ENCODE measurements at places on chromosomes 1 and 21.

DNA sequence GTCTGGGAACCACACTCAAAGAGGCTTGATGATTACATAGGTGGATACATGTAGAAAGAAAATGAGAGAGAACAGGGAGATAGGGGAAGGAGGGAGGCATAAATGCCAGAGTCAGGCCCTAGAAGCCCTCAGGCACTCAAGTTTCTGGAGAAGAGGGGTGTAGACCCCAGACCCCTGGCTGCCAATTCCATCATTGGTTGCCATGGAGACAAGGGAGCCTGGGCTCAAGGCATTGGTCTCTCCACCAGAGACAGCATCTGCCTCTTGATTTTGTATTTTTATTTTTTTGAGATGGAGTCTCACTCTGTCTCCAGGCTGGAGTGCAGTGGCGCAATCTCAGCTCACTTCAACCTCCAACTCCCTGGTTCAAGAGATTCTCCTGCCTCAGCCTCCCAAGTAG, 114.3 kb upstream of the GRIK3 start:
- no peak for DNase-seq

DNA sequence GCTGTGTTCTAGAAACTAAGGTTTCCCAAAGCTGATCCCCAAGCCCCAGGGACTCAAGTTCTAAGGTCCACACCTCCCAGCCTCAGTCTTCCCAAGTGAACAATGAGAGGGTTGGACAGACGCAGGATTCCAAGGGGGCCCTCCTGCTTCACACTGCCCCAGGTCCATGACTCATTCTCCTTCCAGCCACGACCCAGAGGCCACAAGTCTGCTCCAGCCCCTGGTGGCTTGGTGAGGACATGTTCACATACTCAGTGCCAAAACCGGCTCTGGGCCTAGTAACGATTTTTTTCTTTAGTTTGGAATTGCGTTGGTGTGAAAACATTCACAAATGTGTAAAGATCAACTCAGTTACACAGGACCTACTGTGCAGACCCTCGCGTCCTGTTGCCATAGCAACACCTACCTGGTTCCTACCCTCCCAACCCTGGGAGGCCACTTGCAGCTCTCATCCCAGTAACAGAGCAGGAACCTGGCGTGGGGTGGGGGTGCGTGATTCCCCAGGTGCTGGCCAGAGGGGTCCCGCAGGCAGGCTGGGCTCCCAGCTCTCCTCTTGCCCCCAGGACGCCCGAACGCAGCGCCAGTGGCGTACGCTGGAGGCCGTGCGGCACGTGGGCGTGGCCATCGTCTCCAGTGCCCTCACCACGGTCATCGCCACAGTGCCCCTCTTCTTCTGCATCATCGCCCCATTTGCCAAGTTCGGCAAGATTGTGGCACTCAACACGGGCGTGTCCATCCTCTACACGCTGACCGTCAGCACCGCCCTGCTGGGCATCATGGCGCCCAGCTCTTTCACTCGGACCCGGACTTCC, 57.0 kb downstream of the DISP3 start:
- DNase-seq = no peak

DNA sequence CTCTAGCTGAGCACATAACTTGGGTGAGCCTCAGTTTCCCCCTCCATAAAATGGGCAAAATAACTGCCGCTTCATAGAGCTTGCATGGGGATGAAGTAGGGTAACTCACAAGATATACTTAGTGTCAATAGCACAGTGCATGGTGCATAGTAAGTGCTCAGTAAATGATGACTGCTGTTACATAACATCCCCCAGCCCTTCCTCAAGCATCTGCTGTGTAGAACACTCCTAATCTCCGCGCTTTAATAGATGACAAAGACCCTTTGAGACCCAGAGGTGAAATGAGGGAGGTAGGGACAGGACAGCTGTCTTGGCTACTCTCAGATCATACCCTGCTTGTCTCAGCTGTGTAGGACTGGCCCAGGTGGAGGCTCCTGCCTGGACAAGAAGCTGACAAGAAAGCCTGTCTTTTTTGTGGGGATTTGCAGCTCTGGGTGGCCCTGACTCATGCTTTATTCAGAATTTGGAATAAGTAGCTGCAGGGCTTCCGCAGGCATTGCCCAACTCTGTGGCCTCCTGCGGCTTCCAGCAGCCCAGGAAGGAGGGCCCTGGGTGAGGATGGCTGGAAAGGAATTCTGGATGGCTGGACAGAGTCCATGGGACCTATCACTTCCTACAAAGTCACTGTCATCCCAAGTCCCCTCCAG, 20.7 kb upstream of the PADI4 start:
- no peak for DNase-seq

DNA sequence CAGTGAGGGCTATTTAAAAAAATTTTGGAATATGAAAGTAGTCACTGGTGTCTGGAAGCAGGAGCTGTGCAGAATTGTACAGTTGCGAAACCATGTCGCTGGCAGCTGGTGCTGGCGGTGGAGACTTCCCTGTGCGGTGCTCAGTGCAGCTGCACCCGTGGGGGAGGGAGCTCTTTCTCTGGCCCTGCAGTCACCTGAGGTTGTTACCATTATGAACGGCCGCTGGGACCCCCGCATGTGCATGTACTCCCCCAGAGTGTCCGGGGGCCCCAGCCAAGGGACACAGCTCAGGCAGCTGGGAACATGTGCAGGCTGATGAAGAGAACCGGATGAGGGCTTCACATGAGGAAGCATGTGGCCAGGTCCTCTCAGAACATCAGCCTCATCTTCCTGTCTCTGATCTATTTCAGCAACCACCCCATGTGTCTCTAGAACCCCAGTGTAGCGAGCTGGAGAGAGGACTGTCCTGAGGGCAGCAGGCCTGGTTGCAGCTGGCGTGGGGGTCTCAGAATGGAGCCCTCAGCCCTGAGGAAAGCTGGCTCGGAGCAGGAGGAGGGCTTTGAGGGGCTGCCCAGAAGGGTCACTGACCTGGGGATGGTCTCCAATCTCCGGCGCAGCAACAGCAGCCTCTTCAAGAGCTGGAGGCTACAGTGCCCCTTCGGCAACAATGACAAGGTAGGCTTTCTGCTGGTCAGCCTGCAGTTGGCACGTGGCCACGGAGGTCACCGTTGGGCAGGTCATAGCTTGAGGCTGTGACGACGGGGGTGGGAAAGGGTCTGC, at the start of gene TRPM2:
TSS of gene TRPM2 (plus strand) at position 431 of the 780 bp plus-strand sequence. CDS start at position 511, 80 bp downstream.
- DNase-seq = no peak

GRCh38 chr1:20319456-20320220, 29.0 kb downstream of the VWA5B1 start:
- no peak for DNase-seq

DNA sequence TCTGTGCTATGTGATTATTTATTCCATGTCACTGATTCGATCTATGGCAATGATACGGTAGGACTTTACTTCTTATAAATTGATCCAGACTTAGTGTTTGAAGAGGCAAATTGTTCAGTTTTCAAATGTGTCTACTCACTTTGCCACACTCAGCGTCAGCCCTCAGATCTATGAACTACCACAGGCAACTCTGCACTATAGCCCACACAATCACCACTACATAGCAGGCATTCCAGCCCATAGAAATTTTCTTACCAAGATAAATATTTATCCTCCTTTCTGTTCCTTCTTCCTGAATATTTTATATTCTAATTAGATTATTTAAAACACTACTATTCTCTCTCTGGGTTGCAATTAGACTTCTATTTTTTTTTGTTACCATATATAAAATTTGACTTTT, 776.1 kb downstream of the BRINP3 start:
- DNase-seq = no peak

DNA sequence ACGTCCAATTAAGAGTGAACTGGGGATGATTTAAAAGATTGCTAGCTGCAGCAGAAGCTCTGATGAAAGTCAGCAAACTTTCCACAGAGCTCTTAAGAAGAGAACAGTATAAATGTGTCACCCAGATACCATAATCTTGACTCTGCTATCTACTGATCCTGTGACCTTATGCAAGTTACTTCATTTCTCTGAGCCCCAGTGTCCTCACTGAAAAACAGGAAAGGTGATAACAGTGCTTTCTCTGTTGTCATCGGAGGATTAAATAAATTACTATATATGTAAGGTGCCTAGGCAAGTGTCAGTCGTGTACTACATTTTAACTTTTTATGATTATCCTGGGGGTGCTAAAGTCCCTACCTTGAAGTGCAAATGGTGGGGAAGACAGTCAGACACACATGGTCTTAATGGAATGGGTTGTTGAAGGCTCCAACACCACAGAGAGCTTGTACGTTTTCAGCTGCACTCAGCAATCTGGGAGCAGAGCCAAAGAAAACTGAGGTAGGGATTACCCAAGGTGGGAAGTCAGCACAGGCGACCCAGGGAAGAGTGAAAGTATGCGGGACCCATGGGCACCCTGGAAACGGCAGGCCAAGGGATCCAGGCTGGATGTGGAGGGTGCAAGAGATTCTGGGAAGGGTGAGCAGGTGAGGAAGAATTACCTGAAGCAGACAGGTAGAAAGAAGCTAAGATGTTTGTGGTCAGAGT, 82.8 kb downstream of the DTL start:
- no peak for DNase-seq

GRCh38 chr1:233078396-233078795, 128.0 kb downstream of the NTPCR start:
- DNase-seq = no peak

DNA sequence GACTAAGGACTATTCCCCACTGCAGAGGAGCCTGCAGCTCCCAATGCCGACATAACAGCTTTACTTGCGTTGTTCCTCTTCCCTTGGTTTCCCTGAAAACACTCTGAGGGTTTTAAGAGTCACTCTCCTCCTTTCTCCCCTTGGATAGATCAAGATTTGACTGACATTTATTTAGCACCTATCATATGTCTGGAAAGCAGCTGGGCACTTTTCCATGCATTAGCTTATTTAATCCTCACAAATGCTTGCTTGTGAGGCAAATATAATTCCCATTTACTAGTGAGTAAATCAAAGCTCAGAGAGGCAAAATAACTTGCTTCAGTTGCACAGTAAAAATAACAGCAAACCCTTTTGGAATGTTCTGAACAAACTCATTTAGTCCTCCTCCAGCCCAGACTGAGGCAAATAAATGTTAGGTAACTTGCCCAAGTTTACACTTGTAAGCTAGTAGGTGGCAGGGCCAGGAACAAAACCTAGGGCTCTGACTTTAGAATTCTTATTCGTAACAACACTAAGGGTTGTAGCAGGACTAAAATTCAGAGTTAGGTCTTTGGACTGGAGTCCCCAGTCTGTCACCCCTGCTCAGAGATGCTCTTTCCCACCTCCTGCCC, 81.4 kb downstream of the KCND3 start:
- DNase-seq = no peak

GRCh38 chr1:3904006-3904842, 4.2 kb upstream of the C1orf174 start:
- no peak for DNase-seq

DNA sequence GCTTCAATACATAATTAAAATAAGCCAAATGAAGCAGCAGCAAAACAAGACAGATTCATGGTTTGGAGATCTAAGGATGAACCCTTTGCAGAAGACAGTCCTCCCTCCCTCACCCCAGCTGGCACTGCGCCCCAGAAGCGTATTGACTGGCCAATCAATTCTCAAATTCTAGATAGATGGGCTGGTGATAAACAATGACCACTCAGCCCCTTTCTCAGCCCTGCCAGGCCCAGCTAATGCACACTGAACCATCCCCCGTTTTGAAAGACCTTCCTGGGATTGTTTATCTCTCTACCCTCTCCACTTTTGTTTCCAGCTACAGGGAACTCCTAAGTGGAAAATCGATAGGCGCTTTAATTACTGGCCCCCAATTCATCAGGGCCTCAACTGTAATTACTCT, 29.0 kb downstream of the TNR start:
- no peak for DNase-seq

DNA sequence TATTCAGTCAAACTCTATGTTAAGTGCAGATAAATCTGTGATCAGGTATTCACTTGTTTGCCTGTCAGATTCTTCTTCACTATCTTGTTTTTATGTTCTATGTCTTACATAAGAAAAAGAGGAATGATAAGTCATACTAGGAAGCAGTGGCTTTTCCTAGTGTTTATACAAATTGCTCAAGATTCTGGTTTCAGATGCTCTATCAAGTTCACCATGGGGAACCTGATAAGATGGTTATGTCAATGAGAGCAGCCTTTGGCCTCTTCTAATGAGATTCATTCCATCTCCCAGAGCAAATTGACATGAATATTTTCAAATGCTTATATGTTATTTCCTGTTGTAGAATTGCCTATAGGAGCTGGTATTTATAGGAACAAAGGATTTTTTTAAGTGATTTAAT, 218.8 kb upstream of the TMPRSS15 start:
- no peak for DNase-seq

DNA sequence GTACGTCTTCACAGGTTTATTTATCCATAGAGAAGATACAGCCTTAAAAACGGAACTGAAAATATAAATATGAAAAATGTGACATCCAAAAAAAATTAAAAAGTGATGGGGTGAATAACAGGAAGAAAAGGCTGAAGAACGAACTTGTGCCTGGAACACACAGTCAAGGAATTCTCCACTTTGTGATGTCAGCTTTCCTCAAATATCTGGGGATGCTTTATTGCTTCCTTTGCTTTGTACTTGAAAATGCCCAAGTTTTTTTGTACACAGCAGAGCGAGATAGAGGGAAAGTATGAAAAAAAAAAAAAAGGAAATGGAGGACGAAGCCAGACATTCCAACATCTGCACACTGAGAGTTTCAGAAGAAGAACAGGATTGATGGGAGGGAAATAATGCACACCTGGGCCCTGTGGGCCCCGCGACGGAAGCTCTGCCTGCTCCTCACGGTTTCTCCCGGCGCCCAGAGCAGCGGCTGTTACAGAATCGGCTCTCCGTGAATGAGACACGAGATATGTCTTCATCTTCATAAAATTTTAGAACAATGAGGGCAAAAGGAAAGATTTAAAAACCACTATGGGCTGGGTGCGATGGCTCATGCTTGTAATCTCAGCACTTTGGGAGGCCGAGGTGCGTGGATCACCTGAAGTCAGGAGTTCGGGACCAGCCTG, 10.0 kb upstream of the LRRC3 start:
- no peak for DNase-seq

GRCh38 chr1:5954964-5955363, 37.3 kb downstream of the NPHP4 start:
- no peak for DNase-seq

DNA sequence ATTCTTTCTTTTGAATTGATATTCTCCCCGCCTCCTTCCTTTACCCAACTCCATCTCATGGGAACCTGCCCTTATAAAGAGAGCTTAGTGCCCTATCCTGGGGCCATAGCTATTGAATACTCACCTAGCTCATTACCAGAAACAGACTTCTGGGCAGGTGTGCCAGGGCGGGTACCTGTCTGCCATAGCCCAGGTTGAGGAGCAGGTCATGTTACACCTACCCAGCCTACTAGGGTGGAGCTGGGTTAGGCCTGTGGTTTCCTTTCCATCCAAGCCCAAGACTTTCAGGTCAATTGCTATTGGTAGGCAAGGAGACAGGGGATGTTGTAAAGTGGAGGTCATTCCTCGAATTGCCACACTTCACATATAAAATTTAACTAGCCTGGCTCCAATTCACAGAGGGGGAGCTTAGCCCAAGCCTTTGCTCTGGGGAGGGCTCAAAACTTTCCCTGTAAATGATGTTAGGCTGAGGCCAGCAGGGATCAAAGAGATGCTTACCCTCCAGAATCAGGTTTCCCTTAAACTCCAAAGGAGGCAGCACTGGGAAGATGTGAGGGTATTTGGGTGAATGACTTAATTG, 87.1 kb upstream of the IPO9 start:
- no peak for DNase-seq

GRCh38 chr1:56864430-56864829, 9.8 kb downstream of the C8A start:
- no peak for DNase-seq

- no peak for DNase-seq
Observed at GRCh38 chr21:35059742-35060141, 10.6 kb upstream of the RUNX1 start.

GRCh38 chr1:37292789-37293188, 181.6 kb upstream of the ZC3H12A start:
- no peak for DNase-seq

GRCh38 chr1:240803151-240803550, 191.2 kb upstream of the GREM2 start:
- no peak for DNase-seq
